ENCODE measurements at places on chromosomes 4 and X. TPM values are rescaled to one million over a fixed set of nuclear protein-coding genes. Genes with fewer than 3 reads are reported as not detected.

Gene SERTM2
- total RNA-seq = not detected

Gene FIP1L1
- total RNA-seq = 70.8 TPM

Gene XPNPEP2
- not detected for total RNA-seq

GRCh38 chr4:4401036-4401435 is 14.1 kb downstream of the NSG1 start:
- no peak for DNase-seq

GRCh38 chr4:148778980-148779675 is 336.9 kb upstream of the NR3C2 start:
- DNase-seq = peak; percentile 29

- no peak for DNase-seq
Measured at GRCh38 chr4:637536-638280, 12.3 kb downstream of the PDE6B start.

DNA sequence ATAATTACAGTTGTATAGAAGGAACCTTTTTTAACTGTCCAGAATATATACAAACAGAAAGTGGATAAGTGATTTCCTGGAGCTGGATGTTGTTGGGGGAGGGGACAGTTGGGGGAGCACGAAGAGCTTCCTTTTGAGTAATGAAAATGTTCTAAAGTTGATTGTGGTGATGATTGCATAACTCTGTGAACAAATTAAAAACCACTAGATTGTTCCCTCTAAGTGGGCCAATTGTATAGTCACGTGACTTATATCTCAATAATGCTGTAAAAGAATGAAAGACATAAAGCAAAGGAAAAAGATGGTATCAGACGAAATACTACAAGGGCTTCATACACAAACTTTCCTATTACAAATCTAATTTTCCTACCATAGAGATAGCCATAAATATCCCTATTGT is 2.7 kb downstream of the CT55 start:
- no peak for DNase-seq

GRCh38 chrX:72477781-72478181 is 94.9 kb downstream of the HDAC8 start:
- no peak for DNase-seq

- DNase-seq = peak; percentile 17
Measured at GRCh38 chr4:113637363-113637762, 124.2 kb downstream of the CAMK2D start.

Data from mammary epithelial cell (primary cell).